ENCODE measurements at places on chromosomes 6 and 20.

DNA sequence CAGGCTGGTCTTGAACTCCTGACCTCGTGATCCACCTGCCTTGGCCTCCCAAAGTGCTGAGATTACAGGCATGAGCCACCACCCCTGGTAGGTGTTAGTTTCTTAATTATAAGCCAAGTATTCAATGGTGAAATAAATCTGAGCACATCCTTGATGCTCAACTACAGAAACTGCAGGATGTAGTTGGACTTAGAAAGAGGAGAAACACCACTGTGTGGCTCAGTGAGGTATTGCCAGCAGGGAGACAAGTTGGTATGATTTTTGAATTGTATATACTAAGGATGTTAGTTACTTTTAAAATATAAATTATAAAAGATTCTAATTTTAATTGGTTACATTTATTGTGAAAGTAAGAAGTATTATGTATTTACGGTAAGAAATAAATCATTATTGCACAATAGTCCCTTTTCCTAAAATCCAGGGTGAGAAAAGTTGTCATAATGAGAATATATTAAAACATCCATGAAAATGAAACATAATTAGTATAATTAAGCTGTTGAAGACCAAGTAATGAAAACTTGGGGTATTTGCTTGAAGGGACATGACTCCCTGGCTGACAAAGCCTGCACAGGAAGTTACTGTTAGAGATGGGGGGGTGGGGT lies 17.6 kb downstream of the SLC18B1 start:
- DNase-seq, result no peak

- peak; percentile 90 for DNase-seq
Measured at GRCh38 chr6:44312901-44313788, at the start of gene AARS2. AARS2 (minus strand) TSS chr6:44313347; CDS start chr6:44313323, 24 bp downstream.

- DNase-seq, result no peak
Measured at GRCh38 chr6:53913286-53913685, 118.5 kb downstream of the LRRC1 start.

GRCh38 chr6:33824461-33825154 lies 20.8 kb upstream of the MLN start:
- no peak for DNase-seq

- DNase-seq, result no peak
Measured at GRCh38 chr20:23244156-23244915, 106.3 kb upstream of the NXT1 start.

GRCh38 chr20:59837623-59838394 lies 95.6 kb downstream of the SYCP2 start:
- DNase-seq, result no peak

DNA sequence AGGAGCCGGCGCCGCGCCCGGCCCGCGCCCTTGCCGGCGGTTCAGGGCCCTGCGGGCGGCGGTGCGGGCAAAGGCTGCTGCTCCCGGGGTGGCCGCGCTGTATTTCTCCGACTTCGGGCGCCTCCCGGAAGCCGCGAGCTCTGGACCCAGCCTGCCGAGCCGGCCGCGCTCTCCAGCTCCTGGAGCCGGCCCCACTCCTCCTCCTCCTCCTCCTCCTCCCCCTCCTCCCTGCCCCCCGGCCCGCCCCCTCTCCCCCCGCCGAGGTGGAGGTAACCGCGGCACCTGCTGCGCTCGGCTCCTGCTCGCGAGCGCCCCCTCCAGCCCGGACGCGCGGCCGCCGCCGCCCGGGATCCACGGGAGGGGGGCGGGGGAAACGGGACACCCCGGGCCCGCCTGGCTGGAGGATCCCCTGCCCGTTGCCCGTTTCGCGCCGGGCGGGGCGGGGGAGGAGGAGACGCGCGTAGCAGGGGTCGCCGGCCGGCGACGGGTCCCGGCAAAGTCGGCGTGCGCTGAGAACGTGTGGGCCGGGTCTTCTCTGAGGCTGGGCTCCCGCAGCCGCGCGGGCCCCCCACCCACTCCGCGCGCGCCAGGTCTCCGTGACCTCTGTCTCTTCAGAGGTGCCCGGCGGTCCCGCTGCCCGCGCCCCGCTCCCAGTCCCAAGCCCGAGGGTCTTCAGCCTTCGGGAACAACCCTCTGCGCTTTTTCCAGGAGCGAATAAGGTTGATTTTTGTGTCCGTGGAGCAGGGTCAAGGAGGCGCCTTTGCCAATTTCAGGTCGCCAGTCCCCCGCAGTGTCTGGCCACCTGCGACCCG lies at the start of gene SLC22A23:
TSS of gene SLC22A23 (minus strand) at position 153 of the 812 bp plus-strand sequence. CDS start 491 bp downstream, outside the sequence.
- DNase-seq, result peak; percentile 22

DNA sequence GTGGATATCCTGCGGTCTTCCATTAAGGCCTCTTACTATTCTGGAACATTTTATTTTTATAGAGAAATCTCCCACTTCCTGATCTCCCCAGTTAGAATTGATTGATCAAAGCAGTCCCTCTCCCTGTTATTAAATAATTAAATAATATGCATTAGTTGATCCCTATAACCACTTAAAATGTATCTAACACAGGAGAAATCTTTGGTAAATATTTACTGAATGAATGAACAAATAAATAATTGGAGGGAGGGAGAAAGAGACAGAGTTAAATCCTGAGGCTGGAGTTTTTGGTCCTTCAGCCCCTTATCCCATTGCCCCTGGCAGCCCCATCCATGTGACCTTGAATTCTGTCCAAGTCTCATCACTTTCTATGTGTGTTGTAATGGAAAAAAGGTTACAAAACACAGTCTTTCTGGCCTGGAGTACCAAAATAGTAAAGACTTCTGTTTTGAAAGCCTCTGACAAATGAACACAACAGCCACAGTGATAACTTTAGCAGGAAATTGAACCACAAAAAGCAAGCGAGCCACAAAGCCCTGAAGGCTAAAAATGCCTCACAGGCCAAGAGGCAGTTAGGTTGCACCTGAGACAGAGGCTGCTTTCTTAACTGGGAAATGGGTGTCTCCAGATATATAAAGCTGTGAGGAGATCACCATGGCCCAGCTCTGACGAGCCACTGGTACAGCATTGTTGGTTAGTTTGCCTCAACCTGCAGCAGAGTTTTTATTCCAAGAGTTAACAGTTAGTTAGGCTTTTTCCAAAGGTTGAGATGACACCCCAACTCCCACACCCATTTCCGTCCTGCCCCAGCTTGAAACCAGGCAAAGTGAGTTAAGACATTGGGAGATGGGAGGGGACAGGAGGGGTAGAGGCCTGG lies 11.3 kb downstream of the NT5E start:
- DNase-seq, result no peak

GRCh38 chr6:12261502-12261901 lies 28.7 kb upstream of the EDN1 start:
- DNase-seq, result no peak

GRCh38 chr6:110596354-110596753 lies 119.9 kb upstream of the SLC22A16 start:
- DNase-seq, result no peak

DNA sequence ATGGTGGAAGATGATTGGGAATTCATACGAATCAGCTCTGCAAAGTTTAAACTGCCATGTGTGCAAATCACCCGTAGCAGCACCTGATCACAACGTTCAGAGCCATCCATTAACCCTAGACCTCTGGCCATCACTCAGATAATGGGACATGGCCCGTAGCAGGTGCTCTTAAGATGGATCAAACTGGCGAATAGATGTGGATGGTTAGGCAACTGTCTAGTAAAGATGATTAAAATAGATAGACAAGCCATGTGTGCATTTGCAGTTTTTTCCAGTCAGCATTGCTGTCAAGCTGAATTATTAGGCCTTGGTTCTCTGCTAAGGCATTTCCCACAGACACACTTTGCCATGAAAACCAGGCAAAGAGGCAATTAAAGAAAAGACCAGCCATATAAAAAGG lies 40.6 kb upstream of the PHACTR1 start:
- DNase-seq, result no peak

GRCh38 chr6:17741507-17741906 lies 34.8 kb upstream of the NUP153 start:
- no peak for DNase-seq

DNA sequence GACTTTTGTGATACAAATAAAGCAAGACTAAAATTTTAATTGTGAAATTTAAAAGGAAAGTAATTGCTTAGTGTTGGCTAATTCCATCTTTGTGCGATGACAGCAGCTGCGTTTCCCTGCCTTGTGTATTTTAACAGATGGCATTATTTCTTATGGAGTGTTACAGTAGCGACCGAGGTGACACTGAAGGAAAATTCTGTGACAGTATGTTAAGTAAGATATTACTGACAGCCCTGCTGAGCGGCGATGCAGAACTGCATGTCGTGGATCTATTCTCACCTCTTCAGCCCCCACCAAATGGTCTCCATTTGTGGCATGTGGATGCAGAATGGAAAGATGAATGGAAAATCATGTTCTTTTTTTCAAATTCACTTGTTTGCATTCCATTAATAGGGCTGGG lies 289.4 kb downstream of the RNF144B start:
- DNase-seq, result no peak

DNA sequence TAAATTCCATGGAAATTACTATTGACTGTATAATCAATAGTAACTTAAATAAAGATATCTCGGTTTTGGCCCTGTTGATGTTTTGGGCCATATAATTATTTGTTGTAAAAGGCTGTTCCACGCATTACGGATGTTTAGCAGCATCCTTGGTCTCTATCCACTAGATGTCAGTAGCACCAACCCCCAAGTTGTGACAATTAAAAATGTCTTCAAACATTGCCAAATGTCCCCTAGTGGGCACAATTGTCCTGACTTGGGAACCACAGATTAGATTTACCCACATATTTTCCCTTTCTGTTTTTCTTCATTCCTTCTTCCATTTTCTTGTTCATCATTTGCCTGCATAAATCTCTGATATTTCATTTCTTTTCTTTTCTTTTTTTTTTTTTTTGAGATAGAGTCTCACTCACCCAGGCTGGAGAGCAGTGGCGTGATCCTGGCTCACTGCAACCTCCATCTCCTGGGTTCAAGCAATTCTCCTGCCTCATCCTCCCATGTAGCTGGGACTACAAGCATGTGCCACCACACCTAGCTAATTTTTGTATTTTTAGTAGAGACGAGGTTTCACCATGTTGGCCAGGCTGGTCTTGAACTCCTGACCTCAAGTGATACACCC lies 13.6 kb upstream of the WFDC8 start:
- DNase-seq, result no peak

GRCh38 chr20:36836591-36837269 lies 39.2 kb upstream of the TLDC2 start:
- DNase-seq, result peak; percentile 47

DNA sequence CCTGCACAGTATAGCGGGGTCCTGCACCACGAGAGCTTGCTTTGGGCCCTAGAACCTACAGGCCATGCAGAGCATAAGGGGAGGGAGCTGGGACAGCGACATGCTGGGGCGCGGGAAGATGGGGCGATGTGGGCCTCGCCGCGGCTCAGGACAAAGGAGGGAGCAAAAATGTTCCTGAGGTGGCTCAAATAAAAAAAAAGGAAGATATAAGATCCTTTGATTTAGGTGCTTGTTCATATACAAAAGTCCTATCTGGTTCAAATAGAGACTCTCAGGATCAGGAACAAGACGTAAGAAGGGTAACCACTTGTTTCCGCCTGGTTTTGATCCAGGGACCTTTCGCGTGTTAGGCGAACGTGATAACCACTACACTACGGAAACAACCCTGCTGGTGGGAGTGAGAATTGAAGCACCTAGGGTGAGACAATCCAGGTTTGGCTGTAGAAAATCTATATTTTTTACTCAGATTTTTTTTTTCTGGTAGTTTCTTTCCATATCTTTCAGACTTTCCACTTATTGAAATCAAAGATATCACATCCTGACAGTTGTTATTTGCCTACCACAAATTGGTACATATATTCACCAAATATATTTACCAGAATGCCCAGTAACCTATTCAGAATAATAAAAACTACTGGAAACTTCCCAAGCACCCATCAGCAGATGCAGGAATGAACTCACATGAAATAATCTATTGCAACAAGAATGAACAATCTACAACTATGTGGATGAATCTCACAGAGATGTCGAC lies 177.9 kb upstream of the ZNF184 start:
- DNase-seq, result peak; percentile 87

GRCh38 chr6:10595731-10596664 lies 74.8 kb downstream of the GCNT2 start:
- no peak for DNase-seq

- peak; percentile 3 for DNase-seq
Measured at GRCh38 chr6:131182991-131183425, 47.7 kb downstream of the AKAP7 start.

GRCh38 chr6:159494586-159494972 lies 198.5 kb downstream of the SOD2 start:
- no peak for DNase-seq

GRCh38 chr20:50175938-50176933 lies 14.4 kb upstream of the CEBPB start:
- DNase-seq, result no peak

GRCh38 chr6:64227863-64228262 lies 592.3 kb downstream of the PHF3 start:
- no peak for DNase-seq

- DNase-seq, result no peak
Measured at GRCh38 chr20:62666736-62667529, 24.6 kb downstream of the SLCO4A1 start.

Measured in NCI-H446 (cell line).